ENCODE measurements at places on chromosomes 2 and 18.

- no peak for DNase-seq
Observed at GRCh38 chr2:85185431-85185940, 52.3 kb downstream of the TCF7L1 start.

DNA sequence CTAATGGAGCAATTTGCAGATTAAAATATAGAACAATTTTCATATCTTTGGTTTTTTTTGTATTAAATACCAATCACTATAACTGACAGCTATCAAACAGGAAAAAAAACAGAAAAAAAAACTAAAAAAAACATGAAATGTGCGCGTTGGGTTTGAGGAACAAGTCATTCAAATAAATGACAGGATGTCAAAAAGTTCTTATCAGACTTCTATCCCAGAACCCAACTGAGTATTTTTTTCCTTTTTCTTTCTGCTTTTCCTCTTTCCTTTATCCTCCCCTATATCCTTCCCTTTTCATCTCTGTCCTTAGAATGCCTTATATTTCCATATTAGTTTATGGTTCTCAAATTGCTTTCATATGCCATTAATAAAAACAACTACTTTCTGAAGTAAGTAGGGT is 14.3 kb downstream of the PRKRA start:
- DNase-seq, result no peak

GRCh38 chr2:165886487-165887146 is 67.0 kb downstream of the TTC21B start:
- DNase-seq, result no peak

GRCh38 chr2:105999211-105999989 is 194.7 kb downstream of the UXS1 start:
- DNase-seq, result no peak

GRCh38 chr2:174630107-174630506 is 32.5 kb upstream of the WIPF1 start:
- no peak for DNase-seq

GRCh38 chr18:6728809-6729246 is 688 bp upstream of the ARHGAP28 start:
- DNase-seq, result no peak

DNA sequence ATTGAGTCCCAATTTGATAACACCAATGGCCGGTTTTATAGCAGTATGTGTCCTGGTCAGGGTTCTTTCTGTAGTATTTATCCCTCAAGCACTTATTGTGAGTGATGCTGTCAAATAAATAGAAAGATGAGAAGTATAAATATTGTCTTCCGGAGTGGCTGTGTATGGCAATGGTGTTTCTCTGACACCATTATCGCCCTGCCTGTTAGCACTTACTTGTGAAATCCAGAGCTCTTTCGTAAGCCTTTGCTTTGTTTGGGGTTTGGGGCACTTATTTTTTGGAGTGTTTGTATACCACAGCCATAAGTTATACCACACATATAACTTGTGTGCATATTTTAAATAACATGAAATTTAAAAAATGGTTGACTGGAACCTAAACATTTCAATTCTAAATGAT is 29.3 kb downstream of the CD8B2 start:
- DNase-seq, result no peak

- no peak for DNase-seq
Observed at GRCh38 chr18:13627639-13628038, 98.7 kb downstream of the FAM210A start.

DNA sequence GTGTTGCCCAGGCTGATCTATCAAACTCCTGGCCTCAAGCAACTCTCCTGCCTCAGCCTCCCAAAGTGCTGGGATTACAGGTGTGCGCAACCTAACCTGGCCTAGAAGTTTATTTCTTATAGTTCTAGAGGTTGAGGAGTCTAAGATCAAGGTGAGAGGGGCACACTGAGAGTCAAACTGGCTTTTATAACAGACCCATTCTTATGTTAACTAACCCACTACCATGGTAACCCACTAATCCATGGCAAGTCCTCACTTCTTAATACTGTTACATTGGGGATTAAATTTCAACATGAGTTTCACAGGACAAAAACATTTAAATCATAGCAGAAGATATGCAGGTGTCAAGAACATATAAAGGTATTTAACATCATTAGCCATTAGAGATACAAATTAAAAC is 50.6 kb downstream of the MDH1 start:
- no peak for DNase-seq

GRCh38 chr2:23509103-23509502 is 124.1 kb downstream of the KLHL29 start:
- DNase-seq, result no peak

All from activated naive CD4-positive, alpha-beta T cell treated with anti-CD3 and anti-CD28 coated beads, Interleukin-2, amount 10 ng/mL, durations not matched to agents 7 days and 5 days (primary cell).